Vagina (tissue), 2 donors: ENCODE measurements at places on chromosomes 6 and 20. TPM values are rescaled to one million over a fixed set of nuclear protein-coding genes. Genes with fewer than 3 reads are reported as not detected.

DNA sequence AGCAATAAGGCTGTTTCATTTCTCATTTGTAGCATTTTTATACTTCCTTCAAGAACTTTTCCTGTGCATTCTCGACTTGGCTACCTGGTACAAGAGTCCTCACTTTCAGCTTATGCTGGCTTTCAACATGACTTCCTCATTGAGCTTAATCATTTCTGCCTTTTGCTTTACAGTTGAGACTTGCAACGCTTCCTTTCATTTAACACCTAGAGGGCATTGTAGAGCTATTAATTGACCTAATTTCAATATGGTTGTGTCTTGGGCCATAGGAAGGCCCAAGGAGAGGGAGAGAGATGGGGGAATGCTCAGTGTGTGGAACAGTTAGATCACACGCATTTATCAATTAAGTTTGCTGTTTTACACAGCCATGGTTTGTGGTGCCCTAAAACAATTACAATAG is 37.2 kb downstream of the SLC22A2 start:
- H3K36me3 ChIP-seq, result no peaks in the 10 kb centered on the region
- no peak overlapping the region for H3K4me3 ChIP-seq

GRCh38 chr20:20303742-20304141 is 64.2 kb upstream of the INSM1 start:
- no peaks in the 10 kb centered on the region for H3K4me1 ChIP-seq
- no peak overlapping the region for H3K4me3 ChIP-seq
- H3K27ac ChIP-seq, result no peak overlapping the region
- H3K27me3 ChIP-seq, result no peaks in the 10 kb centered on the region
- no peaks in the 10 kb centered on the region for H3K36me3 ChIP-seq

Gene SNAP91
- 4.7 TPM for total RNA-seq

DNA sequence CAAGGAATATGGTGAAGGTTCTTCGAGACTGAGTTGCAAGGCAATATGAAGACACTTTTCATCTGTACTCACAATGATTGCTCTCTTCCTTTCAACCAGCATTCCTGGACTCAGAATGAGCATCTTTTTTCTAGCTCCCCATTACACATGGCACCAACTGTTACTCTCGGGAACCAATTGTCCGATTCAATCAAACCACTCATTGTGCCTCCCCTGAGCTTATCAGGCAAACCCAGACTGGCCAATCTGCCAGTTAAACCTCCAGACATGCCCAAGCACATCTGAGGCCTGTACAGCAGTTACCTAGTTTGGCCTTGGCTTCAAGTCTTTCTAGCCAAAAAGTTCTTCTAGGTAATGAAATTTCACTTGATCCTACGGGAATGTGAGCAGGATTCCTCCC is 164.1 kb downstream of the ID4 start:
- no peaks in the 10 kb centered on the region for H3K4me1 ChIP-seq
- no peaks in the 10 kb centered on the region for H3K27me3 ChIP-seq
- no peak overlapping the region for H3K4me3 ChIP-seq
- DNase-seq, result no peak
- no peaks in the 10 kb centered on the region for H3K36me3 ChIP-seq

Gene SNAI1
- total RNA-seq, result 19.9 TPM

Gene TRDN
- not detected for total RNA-seq

- H3K27me3 ChIP-seq, result no peaks in the 10 kb centered on the region
- H3K36me3 ChIP-seq, result no peaks in the 10 kb centered on the region
- H3K27ac ChIP-seq, result no peak overlapping the region
- DNase-seq, result no peak
- no peak overlapping the region for H3K4me3 ChIP-seq
Observed at GRCh38 chr6:37204014-37204751, 34.2 kb downstream of the PIM1 start.

Gene LY6G6F
- not detected for total RNA-seq
